ENCODE measurements at places on chromosomes 2 and 18. TPM values are rescaled to one million over a fixed set of nuclear protein-coding genes. Genes with fewer than 3 reads are reported as not detected.

Gene HK2
- total RNA-seq, result 53.5 TPM

GRCh38 chr2:203580844-203581243 lies 45.7 kb upstream of the RAPH1 start:
- peaks cover 35% of the 10 kb centered on the region for H3K4me1 ChIP-seq
- DNase-seq, result no peak
- H3K4me3 ChIP-seq, result no peak overlapping the region
- H3K27me3 ChIP-seq, result peaks cover 12% of the 10 kb centered on the region
- no peaks in the 10 kb centered on the region for H3K36me3 ChIP-seq

Gene RTP5
- total RNA-seq, result 0.10 TPM

Gene ALPG
- not detected for total RNA-seq

DNA sequence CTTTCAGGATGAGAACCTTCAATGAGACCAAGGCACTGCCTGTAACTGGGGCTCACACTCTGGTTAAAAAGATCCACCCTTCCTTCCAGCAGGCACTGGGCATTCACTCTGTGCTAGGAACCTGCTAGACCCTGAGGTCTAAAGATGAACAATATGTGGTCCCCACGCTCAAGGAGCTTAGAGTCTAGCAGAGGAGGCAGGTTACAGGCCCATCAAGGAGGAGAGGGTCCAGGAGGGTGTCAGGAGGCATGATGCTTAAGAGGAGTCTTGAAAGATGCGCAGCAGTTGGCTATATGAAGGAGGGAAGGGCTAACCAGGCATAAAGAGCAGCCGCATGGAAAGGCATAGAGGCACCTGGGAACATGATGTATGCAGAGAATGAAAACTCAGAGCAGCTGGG lies 4.5 kb downstream of the ANKRD53 start:
- no peaks in the 10 kb centered on the region for H3K27me3 ChIP-seq
- no peak for DNase-seq
- peaks cover 15% of the 10 kb centered on the region for H3K4me1 ChIP-seq
- no peak overlapping the region for H3K27ac ChIP-seq
- peaks cover 8% of the 10 kb centered on the region for H3K36me3 ChIP-seq
- H3K4me3 ChIP-seq, result no peak overlapping the region

- DNase-seq, result no peak
- H3K36me3 ChIP-seq, result no peaks in the 10 kb centered on the region
- no peak overlapping the region for H3K4me3 ChIP-seq
- H3K27ac ChIP-seq, result no peak overlapping the region
- no peaks in the 10 kb centered on the region for H3K4me1 ChIP-seq
Observed at GRCh38 chr2:160898581-160899307, 261.5 kb upstream of the TANK start.

DNA sequence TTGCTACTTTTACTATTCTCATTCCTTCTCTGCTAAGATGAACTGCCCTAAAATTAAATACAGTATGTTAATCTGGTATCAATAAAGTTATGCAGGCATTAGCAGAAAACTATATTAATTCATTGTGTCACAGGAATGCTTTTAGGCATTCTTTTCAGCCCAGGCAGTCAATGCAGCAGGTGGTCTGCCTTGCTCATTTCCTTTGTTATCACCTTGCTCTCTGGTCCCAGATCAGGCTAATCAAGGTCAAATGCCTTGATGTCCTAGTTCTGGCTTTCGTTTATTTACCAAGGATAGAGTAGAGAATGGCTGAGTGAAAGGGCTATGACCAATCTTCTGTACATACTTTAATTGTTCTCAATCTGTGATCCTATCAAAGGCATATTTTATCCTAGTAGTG lies 1023.6 kb downstream of the TMEM182 start:
- H3K27ac ChIP-seq, result no peak overlapping the region
- no peaks in the 10 kb centered on the region for H3K36me3 ChIP-seq
- H3K27me3 ChIP-seq, result no peaks in the 10 kb centered on the region
- DNase-seq, result no peak
- no peaks in the 10 kb centered on the region for H3K4me1 ChIP-seq

- DNase-seq, result no peak
- H3K27me3 ChIP-seq, result peaks cover 36% of the 10 kb centered on the region
- H3K36me3 ChIP-seq, result no peaks in the 10 kb centered on the region
- H3K4me1 ChIP-seq, result peaks cover 12% of the 10 kb centered on the region
- no peak overlapping the region for H3K4me3 ChIP-seq
Observed at GRCh38 chr18:499776-500631, 497 bp downstream of the COLEC12 start.

Gene EPB41L3
- total RNA-seq, result 0.77 TPM

Gene ATP8B1
- not detected for total RNA-seq

DNA sequence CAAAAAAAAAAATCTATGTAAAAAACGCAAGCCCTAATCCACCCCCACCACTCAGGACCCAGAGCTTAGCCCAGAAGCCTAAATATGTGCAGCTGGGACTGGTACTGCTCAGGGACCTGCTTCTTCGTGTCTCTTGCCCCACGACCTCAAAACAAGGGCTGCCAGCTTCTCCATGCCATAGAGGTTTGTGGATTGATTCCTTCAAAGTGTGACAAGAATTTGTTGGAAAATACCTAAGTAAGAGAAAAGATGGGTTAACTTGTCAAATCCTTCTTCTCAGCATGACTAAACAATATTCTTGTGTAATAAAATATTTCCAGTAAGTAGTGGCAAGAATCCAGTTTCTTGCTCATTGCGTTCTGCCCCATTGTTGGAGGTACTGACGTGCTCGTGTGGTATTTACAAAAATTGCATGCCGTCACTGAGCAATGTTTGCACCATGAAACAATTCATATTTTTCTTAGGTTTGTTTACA lies 825 bp upstream of the SCYGR1 start:
- H3K36me3 ChIP-seq, result no peaks in the 10 kb centered on the region
- H3K4me3 ChIP-seq, result no peak overlapping the region
- H3K27ac ChIP-seq, result no peak overlapping the region
- H3K27me3 ChIP-seq, result no peaks in the 10 kb centered on the region
- no peak for DNase-seq
- peaks cover 9% of the 10 kb centered on the region for H3K4me1 ChIP-seq

Gene HOXD9
- not detected for total RNA-seq

Gene GALNT14
- 0.44 TPM for total RNA-seq

DNA sequence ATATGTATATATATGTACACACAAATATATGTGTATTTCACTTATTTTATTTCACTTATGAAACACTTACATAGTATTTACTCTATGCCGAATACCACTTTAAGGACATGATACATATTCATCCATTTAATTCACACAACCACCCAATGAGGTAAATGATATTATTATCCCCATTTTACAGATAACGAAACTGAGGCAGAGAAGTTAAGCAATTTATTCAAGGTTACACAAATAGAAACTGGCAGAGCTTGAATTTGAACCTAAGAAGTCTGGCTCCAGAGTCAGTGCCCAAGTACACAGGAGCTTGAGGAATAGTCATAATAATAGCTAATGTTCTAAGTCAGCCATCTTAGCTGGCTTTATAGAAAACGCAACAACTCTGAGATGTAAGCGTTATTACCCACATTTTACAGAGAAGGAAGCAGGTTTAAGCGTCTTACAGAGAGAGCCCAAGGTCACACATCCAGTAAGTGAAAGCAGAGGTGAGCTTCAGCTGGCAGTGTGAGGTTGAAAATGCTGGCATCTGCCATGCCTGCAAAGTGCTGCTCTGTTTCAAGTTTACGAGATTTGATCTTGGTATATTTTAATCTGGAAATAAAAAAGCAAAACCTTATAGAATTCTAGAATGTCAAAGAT lies 326.9 kb downstream of the LPIN1 start:
- no peak overlapping the region for H3K27ac ChIP-seq
- H3K36me3 ChIP-seq, result no peaks in the 10 kb centered on the region
- H3K4me3 ChIP-seq, result no peak overlapping the region
- peaks cover 5% of the 10 kb centered on the region for H3K4me1 ChIP-seq
- no peak for DNase-seq

DNA sequence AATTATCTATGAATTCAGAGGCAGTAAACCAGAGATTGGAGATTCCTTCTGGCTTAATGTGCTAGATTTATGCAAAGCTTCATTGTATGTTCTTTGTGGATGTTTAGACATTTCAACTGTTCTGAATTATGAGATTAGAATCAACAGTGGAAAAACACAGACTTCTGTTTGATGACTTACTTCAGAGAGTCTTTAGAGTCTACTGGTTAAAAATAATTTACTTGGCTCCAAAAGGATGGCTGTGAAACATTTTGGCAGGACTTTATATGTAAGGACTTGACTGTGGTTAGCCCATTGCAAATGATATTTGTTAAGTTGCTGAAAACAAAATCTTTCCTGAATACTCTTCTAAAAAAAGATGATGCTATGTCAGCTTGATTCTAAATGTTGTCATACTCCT lies 25.5 kb upstream of the LRRC30 start:
- H3K27ac ChIP-seq, result no peak overlapping the region
- no peaks in the 10 kb centered on the region for H3K36me3 ChIP-seq
- no peak for DNase-seq
- H3K27me3 ChIP-seq, result no peaks in the 10 kb centered on the region

GRCh38 chr18:2336690-2337392 lies 234.5 kb downstream of the METTL4 start:
- H3K4me1 ChIP-seq, result no peaks in the 10 kb centered on the region
- H3K27me3 ChIP-seq, result peaks cover 14% of the 10 kb centered on the region
- no peak overlapping the region for H3K27ac ChIP-seq
- no peak for DNase-seq
- H3K4me3 ChIP-seq, result no peak overlapping the region

DNA sequence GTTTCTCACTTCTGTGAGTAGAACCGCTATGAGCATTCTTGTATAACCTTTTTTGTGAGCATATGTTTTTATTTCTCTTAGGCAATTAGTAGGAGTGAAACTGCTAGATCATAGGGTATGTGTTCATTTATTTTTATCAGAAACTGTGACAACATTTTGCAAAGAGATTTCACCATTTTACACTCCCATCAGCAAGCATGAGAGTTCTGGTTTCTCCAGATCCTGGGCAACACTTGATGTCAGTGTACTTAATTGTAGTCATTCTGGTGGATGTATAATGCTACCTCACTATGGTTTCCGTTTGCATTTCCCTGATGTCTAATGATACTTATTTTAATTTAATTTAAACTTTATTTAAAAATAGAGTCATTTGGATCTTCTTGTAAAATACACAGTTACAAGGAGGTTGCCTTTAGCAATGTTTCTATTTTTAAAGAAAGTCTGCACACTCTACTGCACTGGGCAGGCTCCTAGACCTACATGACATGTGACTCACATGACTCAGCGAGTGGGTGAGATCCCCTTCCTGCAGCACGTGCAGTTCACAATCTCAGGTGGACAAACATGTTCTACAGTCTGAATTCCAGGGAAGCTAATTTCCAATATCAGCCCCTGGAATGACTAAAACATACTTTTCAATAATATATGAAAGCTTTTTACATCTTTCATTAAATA lies 127.0 kb upstream of the BCL2L11 start:
- no peaks in the 10 kb centered on the region for H3K36me3 ChIP-seq
- DNase-seq, result no peak
- no peak overlapping the region for H3K27ac ChIP-seq
- no peak overlapping the region for H3K4me3 ChIP-seq
- peaks cover 36% of the 10 kb centered on the region for H3K27me3 ChIP-seq
- H3K4me1 ChIP-seq, result peaks cover 6% of the 10 kb centered on the region

Gene ZNF396
- total RNA-seq, result 0.93 TPM

Gene DUSP11
- 28.0 TPM for total RNA-seq

Gene TMEM182
- 3.8 TPM for total RNA-seq

DNA sequence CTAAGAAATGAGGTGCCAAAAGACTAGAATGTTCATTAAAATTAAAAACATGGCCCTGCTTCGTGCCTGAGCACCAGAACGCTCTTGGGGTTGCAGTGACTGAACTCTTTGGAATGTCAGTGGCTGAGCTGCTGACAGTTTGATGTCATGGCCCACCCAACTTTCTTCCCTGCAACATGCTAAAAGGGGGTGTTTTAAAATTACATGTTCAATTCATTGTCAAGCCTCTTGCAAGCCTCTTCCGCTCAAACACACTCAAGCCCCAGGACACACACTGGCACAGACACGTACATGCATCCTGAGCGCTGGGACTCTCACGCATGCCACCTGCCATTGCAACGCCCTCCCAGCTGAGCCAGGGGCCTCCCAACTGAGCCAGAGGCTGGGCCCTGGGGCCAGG lies 12.6 kb downstream of the RUFY4 start:
- no peak for DNase-seq
- peaks cover 4% of the 10 kb centered on the region for H3K36me3 ChIP-seq
- H3K27me3 ChIP-seq, result no peaks in the 10 kb centered on the region
- no peak overlapping the region for H3K4me3 ChIP-seq
- no peak overlapping the region for H3K27ac ChIP-seq
- H3K4me1 ChIP-seq, result no peaks in the 10 kb centered on the region

Gene PTH2R
- total RNA-seq, result not detected

Measured in activated CD4-positive, alpha-beta memory T cell treated with anti-CD3 and anti-CD28 coated beads for 36 hours (primary cell).